Activated naive CD4-positive, alpha-beta T cell (primary cell): ENCODE measurements at places on chromosomes 1 and 21.

- no peak for DNase-seq
Observed at GRCh38 chr1:227318853-227319607, 738 bp upstream of the CDC42BPA start.

DNA sequence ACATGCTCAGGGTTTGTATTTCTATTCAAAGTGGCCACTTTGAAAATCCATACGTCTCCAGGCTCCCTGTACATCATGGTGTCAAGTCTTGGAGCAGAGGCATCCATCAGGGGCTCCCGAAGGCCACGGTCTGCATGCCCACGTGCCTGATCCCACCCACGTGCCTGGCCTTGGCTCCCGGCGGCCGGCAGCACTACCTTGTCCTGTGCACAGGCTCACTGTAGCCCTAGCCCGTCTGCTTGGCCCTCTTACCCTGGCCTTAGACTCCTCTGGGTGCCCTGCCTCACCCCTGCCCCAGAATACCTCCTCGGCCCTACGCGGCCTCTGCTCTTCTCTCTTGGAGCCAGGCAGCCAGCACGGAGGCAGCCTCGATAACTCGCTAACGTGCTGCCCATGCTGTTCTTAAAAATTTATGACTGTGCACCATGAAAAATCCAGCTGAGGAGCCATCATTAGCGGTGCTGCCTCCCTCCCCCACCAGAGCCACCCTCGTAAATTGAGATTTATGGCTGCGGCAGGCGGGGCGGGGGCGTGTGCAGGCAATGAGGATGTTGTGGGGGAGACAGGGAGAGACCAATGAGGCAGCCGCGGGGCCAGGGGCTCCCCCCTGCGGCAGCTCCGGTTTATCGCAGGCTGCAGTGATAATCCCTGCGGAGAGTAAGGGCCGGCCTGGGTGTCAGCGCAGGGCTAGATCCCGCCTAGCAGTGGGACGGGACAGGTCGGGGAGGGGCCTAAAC is 24.6 kb downstream of the DMAP1 start:
- DNase-seq = peak; percentile 29

DNA sequence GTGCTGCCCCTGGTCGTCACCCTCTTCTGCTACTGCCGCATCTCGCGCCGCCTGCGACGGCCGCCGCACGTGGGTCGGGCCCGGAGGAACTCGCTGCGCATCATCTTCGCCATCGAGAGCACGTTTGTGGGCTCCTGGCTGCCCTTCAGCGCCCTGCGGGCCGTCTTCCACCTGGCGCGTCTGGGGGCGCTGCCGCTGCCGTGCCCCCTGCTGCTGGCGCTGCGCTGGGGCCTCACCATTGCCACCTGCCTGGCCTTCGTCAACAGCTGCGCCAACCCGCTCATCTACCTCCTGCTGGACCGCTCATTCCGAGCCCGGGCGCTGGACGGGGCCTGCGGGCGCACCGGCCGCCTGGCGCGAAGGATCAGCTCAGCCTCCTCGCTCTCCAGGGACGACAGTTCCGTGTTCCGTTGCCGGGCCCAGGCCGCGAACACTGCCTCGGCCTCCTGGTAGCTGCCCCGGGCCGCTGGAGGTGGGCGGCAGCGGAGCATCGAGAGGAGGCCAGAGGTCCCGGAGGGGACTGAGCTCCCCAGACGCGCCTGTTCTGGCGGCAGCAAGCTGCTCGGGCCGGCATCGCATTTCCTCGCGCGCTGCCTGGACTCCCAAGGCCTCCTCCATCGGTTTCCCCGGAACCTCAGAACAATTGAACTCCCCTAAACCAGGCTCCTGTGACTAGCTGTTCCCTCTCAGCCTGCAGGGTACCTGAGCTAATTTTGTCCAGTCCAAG is 1.1 kb downstream of the GPR25 start:
- no peak for DNase-seq

GRCh38 chr1:9689011-9689706 is 37.6 kb downstream of the PIK3CD start:
- DNase-seq = peak; percentile 87

DNA sequence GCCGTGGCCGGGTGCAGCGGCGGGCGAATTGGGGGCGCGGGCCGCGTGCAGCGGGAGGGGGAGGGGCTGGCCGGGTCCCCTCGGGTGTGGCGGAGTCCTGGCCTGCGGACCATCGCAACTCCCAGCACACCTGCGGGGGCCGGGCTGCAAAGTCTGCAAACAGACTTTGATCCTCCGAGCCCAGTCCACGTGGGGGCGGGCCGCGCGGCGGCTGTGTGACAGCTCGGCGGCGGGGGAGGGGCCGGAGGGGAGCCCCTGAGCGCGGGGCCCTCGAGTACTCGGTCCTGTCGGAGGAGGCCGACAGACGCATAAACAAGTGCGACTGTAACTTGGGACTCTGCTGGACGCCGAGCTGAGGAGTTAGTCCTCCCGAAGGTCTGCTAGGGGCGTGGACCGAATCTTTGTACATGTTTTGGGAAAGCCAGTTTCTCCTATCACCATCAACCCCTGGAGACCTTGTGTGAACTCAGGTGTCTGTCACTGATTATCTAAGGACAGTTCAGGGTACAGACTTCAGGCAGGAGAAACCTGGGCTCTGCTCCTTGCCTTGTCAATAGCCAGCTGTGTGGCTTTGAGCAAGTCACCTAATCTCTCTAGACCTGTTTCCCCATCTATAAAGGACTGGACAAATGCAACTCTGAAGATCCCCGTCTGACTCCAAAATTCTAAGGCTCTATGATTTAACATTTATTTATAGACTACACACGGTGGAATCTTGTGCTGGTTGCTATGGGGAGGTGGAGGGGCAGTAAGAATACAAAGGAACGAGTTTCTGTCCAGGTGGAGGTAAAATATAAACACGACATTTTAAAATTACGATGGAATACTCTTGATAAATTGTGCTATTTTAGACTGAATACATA is 710 bp upstream of the SLC30A1 start:
- DNase-seq = no peak

GRCh38 chr1:230573658-230574057 is 68.6 kb upstream of the COG2 start:
- DNase-seq = no peak

DNA sequence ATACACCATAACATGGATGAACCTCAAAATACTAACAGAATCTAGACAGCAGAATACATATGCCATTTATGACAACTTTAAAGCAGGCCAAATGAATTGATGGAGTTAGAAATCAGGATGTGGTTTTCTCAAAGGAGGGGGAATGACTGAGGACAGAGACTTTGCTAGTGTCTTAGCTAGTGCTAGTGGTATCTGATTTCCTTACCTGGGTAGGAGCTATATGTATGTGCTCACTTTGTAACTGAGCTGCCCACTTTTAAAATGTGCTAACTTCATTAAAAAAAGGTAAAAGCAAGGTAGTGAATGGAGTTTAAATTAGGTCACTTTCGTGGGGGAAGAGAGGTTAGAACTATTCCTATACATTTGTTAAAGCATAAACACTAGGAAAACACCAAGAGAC is 2.6 kb downstream of the GTF2B start:
- DNase-seq = no peak

DNA sequence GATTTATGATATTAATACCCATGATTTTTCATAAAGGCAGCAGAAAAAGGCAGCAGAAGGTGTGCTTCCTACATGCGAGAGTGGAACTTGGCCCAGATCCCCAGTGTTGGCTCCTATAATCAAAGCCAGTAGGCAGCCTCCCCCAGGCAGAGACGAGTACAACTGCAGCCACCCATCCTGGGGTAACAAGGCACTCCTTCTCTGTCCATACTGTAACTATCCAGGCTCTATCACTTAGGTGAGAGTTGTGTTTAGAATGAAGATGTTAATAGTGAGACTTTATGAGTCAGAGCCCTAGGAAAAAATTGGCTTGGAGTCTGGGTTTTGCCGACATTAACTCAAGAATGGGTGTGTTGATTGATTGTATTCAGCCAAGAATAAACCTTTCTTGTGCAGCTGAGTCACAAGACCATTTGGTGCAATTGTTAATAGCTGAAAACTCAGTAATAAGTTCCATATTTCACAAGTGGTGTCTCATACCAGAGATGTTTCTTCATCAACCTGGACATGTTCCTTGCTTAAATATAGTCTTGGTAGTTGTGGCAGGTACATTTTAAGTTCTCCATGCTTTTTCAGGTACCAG is 322.3 kb downstream of the DUSP10 start:
- no peak for DNase-seq

DNA sequence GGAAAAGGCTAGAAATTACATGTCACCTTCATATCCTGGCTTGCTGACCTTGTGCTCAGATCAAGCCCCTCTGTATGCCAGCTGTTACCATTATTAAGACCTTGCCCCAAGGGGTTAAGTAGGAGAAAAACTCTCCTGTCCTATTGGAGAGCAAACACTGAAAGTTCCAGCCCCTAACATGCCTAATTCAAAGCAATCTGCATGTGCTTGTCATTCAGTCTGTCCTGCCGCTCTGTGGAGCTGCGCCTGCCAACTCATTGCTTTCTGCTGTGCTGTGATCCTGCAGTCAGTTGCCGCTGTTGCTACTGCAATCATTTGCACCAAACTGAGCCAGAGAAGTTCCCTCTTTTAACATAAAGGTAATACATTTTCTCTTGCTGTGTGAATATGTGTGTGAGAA is 113.4 kb downstream of the DISP1 start:
- DNase-seq = no peak

- no peak for DNase-seq
Observed at GRCh38 chr1:25770541-25771220, 29.3 kb upstream of the SELENON start.
